SK-N-SH (cell line): ENCODE measurements at places on chromosomes 1 and 21. TPM values are rescaled to one million over a fixed set of nuclear protein-coding genes. Genes with fewer than 3 reads are reported as not detected.
A peak's percentile ranks its signal among the peaks of the same experiment; 100 is the strongest.

DNA sequence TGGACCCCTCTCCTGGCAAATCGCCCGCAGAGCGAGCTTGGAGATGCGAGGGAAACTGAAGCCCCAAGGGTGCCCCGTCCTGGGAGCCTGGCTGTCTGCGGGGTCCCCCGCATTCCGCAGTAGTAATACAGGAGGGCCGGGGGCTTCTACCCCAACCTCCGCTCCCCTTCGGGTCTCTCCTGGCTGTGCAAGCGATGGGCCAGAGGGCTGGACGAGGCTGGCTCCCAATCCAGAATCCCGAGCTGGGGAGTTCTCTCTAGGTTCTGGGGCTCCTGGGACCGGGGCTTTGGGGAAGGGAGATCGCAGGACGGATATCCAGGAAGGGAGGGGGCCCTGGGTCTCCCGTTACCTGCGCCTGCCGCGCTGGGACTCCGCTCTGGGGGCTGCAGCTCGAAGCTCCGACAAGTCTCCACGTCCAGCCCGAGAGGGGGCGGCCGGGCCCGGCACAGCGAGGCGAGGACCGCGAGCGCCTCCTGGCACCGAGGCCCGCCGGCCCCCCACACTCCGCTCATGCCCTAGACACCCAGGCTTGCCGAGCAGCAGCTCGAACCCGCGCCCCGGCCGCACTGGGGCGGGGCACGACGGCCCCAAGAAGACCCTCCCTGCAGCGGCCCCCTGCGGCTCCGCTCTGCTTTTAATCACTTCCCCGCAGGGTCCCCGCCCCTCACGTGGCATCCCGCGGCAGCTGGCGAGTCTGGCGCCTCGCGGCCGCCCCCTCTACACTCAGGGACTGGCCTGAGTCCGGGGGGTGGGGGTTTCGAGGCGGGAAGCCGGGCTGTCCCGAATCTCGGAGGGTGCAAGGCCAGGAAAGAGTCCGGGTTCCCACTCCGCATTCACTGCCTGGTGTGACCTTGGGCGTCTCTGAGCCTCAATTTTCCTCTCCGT is at the start of gene SYT6:
Gene SYT6 (minus strand): TSS at position 609 of the 885 bp plus-strand sequence. CDS start 97 bp downstream, at position 512.
- DNase-seq: peak; percentile 60

DOP1B gene
- polyA plus RNA-seq: 4.3 and 4.9 TPM in 2 replicates

RAB7B gene
- 0.15 and 0.24 TPM in 2 replicates for polyA plus RNA-seq

- DNase-seq: peak; percentile 92
These were observed at the start of gene CTH for GRCh38 chr1:70410604-70411359. Gene CTH, plus strand, starts transcription at chr1:70411268. Its CDS starts 148 bp downstream, at chr1:70411416.

- no peak for DNase-seq
These were observed 14.2 kb upstream of the ECE1 start for GRCh38 chr1:21304488-21304887.

- DNase-seq: no peak
These were observed 101.5 kb upstream of the RUNX3 start for GRCh38 chr1:25031601-25031965.

DNA sequence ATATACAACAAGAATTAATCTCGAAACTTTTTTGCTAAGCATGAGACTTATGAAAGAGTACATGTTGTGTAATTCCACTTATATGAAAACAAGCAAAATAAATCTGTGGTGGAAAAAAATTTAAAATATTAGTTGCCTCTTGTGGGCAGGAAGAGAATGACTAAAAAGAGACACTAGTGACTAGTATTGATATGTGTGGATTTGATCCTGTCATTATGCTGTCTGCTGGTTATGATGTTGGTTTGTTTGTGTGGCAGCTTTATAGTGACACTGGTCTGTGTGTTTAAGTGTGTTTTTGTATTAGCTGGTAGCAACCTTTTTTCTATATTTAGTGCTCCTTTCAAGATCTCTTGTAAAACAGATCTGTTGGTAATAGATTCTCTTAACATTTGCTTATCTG is 267.8 kb upstream of the NRIP1 start:
- no peak for DNase-seq

GRCh38 chr1:41350055-41350378 is 11.2 kb upstream of the FOXO6 start:
- no peak for DNase-seq

GRCh38 chr1:71294178-71294577 is 213.3 kb upstream of the ZRANB2 start:
- DNase-seq: no peak

- no peak for DNase-seq
These were observed 9.7 kb downstream of the TMEM81 start for GRCh38 chr1:205074513-205074912.

ZFP69B gene
- 1.7 and 2.1 TPM in 2 replicates for polyA plus RNA-seq

DNA sequence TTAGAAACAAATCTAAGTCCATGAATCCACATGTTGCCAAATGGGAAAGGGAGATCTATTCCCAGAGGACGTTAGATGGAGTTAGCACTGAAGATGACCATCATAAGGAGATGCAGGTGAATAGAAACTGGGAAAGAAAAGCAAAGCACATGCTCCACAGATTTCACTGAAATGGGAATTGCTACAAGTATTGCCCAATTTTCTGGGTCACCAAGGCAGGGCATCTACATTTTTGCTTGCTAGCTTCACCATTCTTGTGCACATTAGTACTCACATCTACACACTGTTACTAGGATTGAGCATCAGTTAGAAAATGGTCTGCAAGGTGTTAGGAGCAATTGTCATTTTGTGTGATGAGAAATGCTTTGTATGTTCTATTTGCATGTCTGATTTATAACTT is 99.1 kb downstream of the JAK1 start:
- DNase-seq: no peak

DNA sequence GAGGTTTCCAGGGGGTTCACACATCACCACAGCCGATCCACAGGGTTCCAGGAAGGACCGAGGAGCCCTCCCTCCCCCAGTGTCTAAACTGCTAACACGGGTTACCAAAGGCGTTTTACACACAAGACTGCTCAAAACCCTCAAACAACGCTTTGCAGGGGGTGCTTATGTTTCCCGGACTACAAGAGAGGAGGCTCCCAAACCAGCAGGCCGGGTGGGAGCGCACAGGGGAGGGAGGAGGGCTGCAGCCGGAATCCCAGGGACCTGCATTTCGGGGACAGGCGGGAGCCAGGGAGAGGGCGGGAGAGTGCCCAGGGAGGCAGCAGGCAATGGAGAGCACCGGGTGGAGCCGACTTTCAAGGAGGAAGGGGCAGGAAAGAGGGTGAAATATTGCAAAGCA is 50.8 kb downstream of the ACBD3 start:
- peak; percentile 22 for DNase-seq

PRAMEF17 gene
- polyA plus RNA-seq: not detected in 2 replicates
